Inflammatory macrophage treated with lipopolysaccharide for 4 hours (primary cell): ENCODE measurements at places on chromosomes 3 and 15.
A peak's percentile ranks its signal among the peaks of the same experiment; 100 is the strongest.

DNA sequence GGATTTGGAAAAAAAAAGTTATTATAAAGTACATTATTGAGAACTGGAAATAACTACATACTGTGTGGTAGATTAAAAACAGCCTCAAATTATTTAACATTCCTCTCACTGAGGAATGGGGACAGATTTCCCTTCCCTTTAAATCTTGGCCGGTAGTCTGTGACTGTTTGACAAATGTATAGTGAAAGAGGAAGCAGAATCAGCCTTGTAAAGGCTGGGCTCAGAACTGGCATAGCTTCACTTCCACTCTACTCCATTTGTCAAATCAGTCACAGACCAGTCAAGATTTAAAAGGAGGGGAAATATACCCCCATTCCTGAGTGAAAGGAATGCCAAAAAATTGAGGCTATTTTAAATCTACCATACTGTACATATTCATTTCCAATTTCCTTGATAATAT is 18.2 kb upstream of the B4GALT4 start:
- DNase-seq = peak; percentile 71

- DNase-seq = no peak
Measured at GRCh38 chr3:170966495-170966894, 58.1 kb upstream of the EIF5A2 start.

- DNase-seq = no peak
Measured at GRCh38 chr3:141981084-141981483, 104.6 kb downstream of the ATP1B3 start.

DNA sequence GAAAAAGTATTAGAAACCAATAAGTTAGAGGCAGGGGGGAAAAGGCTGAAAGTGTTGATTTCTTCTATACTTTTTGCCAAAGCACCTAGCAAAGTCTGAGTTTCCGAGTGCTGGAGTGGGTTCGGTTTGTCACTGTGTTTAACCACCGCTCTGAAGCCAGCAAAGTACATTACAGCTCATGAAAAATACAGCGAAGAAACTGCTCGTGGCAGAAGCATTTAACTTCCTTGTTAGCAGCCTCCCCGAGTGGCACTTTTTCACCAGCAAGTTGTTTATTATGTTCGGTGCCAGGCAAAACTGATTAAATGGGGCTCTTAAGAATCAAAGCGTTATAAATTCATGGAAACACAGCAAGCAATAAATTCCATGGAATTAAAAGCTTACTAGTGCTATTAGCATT is 313.6 kb downstream of the FOXP1 start:
- DNase-seq = no peak

DNA sequence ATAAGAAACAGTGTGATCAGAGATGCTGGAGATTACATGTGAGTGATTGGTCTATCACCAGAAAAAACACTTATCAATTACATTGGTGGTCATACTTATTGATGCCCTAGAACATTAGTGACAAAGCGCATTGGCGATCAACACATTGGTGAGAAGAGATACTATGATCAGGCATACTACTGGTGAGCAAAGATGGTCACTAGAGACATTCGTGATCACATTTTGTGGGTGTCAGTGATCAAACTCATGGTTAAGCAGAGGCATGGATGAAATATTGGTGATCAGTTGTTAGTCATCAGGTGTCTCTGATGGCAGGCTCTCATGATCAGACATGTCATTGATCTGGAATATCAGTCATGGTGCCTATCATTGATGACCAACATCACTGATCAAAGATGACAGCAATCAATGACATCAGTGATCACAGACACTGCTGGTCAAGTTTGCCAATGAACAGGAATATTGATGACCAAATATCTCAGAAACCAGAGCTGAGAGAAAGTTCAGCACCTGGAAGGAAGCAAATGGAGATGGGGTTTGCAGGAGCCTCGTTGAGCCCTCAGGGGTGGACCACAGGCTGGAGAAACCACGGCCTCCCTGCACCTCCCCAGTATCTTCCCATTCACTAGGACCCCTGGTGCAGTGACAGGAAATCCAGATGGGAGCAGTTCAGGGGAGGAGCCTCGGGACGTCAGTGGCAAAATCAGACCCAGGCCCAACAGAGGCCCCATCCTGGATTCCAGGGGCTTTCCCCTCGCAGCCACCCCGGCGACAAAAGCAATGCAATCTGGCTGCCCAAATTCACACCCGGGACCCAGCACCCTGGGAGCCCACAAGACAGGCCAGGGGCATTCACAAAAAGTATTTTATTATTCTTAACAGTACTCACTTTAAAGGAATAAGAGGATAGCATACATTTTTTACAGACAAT is 12.2 kb upstream of the DNAJB8 start:
- no peak for DNase-seq

DNA sequence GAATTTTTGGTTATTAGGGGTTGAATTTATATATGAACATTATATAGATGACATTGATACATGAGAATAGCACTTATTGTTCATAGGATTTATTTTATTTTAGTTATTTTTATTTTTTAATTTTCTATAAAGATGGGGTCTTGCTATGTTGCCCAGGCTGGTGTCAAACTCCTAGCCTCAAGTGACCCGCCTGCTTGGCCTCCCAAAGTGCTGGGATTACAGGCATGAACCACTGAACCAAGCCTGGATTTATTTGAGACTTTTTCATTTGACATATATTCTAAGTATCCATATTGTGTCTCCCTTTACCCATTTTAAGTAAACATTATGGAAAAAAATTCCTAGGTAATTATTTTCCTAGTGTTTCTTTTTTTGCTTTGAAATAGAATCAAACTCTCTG is 12.5 kb downstream of the PAQR9 start:
- no peak for DNase-seq

DNA sequence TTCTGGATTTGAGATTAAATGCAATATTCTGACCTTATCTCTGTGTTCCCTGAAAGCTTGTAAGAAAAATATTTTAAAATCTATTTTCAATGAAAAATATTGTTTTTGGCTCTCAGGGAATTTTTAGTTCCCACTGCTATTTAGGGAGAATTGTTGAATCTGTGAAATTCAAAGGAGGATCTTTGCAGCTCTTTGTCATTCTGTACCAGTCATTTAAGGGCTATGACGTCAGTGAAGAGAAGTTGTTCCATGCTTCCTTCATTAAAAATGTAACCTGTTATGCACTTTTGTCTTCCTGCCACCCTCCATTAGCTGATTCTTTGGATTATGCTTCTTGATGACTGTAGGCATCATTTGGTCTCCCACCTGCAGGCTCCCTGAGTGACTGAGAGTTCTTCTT is 427.8 kb upstream of the C2CD4B start:
- no peak for DNase-seq

DNA sequence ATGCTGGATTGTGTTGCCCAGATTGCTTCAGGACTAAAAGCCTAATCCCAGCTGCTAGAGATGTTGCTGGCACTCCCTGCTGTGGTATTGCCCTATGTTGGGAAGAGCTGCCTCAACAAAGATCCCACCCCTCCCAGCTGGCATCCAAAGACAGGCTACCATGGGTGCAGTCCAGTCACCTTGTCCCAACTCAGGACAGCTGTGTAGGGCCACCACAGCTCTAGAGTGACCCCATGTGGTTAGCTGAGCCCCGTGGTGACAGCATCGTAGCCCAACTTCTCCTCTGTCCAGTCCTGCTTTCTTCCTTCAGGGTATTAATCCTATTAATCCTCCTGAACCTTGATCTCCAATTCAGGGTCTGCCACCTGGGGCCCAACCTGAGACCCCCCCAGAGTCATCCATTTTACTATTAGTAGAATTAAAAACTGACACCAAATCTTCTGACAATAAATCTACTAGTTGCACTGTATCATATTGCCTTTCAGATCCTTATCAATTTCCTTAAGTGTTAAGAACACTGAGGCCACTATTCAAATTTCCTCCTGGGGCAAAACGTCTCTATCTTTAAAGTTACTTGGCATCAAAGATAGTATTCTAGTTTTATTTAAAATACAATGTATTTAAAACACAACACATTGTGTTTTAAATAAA is 83.5 kb downstream of the AQP9 start:
- peak; percentile 64 for DNase-seq

GRCh38 chr15:72306211-72306785 is 13.7 kb downstream of the CELF6 start:
- DNase-seq = peak; percentile 34

- no peak for DNase-seq
Measured at GRCh38 chr3:108493862-108494261, 16.5 kb downstream of the MYH15 start.

GRCh38 chr3:42273361-42273760 is 7.4 kb upstream of the CCK start:
- peak; percentile 37 for DNase-seq

DNA sequence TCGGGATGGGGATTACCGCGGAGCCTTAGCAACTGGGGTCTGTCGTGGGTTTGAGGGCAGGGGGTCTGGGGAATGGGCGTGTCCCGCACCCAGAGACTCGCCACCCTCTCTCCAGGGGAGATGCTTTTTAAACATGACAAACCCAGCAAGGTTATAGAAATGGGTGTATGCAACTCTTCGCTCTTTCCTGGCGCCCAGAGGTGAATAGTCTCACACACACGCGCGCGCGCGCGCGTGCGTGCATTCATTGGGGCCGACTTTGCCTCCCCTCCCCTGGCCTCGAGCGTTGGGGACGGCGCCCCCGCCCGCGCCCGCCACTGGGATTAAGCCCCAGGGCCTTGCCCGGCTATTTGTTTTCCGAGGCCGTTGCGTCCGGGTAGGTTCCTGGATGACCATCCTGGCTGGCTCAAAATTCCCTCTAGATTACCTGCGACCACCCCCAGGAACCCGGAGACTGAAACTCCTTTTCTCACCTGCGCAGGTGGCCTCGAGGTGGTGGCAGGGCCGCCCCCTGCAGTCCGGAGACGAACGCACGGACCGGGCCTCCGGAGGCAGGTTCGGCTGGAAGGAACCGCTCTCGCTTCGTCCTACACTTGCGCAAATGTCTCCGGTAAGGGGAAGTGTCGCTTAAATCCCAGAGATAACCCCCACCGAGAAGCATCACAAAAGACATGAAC is 777 bp downstream of the GPR160 start:
- DNase-seq = peak; percentile 52

DNA sequence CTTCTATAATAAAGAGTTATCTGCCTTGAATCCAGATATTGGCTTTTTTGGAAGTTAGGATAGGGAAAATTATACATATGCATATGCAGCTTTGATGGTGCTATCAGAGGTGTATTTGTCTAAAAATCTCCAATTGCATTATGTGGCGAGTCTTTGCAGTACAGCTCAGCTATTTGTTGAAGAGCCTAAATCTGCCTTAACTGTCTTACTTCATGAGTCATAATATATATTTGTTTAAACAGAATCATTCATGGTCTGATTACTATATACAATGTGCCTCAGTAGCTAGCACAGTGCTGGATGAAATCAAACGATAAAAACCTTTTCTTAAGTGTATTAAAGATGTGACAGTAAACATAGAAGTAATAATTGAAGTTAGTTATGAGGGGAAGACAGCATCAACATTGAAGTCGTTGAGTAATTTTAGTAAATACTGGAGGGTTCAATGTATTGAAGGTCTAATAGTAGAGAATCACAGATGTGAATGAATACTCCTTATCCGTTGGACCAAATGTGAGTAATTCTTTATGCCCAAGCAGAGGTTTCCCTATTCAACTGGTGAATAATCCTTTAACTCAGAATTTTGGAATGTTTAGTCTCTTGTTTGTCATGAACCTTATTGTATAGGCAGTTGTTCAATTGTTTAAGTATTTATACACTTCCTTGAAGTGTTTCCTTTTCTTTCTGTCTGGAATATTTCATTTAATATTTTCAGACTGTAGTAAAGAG is 74.8 kb upstream of the NAALADL2 start:
- DNase-seq = no peak

GRCh38 chr3:106860182-106860581 is 517.1 kb upstream of the CCDC54 start:
- no peak for DNase-seq

GRCh38 chr3:151468284-151468917 is 7.5 kb upstream of the IGSF10 start:
- DNase-seq = peak; percentile 62

DNA sequence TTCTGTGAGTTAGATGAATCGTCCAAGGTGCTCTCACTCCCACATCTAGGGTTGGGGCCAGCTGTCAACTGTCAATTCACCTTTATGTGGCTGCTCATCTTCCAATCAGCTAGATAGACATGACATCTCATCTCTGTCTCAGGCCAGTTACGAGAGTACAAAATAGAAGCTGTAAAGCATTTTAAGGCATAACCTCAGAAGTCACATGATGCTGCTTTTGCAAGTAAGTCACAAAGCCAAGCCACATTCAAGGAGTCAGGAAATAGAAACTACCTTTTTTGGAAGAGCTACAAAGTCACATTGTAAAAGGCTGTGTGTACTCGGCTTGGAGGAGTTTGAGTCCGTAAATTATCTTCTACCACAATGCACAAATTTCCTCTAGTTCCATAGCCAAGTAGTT is 5.1 kb upstream of the CCR1 start:
- DNase-seq = peak; percentile 81

DNA sequence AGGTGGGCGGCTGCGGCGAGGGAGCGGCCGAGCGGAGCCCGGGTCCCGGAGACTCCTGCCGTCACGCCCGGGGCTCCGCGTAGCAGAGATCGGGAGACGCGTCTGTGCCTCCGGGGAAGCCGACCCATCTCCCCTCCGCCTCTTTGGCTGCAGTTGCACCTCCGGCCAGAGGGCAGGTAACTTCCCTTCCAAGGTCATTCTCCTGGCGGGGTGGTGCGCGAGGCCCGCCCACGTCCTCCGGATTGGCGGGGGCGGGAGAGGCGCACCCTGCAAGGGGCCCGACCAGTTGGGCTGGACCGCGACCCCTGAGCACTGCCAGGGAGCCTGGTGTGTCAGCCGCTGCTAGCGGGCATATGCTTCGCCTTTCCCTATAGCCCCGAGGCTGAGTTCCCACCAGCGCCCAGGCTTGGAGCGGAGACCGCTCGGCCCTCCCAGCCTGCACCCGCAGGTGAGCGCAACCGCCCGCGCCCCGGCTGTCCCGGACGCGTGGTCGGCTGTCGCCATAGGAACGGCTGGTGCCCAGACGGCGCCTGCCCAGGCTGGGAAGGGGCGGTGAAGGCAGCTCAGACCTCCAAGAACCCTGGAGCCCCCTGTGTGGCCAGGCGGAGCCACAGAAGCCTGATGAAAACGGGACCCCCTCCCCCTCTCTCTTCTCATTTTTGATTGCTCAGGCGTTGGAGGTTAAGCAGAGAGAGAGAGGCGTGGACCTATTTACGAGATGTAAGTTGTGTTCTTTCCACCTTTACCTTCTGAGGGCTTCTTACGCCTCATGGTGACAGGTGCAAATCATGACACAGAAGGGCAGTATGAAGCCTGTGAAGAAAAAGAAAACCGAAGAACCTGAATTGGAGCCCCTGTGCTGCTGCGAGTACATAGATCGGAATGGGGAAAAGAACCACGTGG is 453 bp downstream of the ZDHHC23 start:
- DNase-seq = no peak

DNA sequence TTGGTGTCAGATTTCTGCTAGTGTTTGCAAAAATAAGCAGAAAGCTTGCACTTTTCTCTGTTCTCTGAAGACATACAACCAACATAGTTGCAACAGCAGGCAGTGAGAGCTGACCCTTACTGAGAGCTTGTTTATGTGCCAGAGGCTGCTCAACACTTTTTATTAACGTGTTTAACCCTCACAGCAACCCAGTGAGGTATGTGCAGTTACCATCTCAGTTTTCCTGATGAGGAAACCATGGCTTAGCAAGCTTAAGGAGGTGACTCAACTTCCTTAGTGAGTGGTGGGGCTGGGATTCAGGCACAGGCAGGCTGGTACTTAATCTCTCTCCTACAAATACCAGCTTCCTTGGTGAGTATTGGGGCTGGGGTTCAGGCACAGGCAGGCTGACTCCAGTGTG is 158.1 kb upstream of the CTDSPL start:
- DNase-seq = no peak

- peak; percentile 25 for DNase-seq
Measured at GRCh38 chr15:85616549-85617110, 178.1 kb downstream of the KLHL25 start.
